Stimulated activated CD4-positive, alpha-beta T cell treated with anti-CD3 and anti-CD28 coated beads, TNF-alpha, amount 100 ng/mL, for 4 hours (primary cell): ENCODE measurements at places on chromosomes 6 and 20.

- no peak for DNase-seq
Measured at GRCh38 chr6:111618407-111618806, 12.7 kb upstream of the TRAF3IP2 start.

DNA sequence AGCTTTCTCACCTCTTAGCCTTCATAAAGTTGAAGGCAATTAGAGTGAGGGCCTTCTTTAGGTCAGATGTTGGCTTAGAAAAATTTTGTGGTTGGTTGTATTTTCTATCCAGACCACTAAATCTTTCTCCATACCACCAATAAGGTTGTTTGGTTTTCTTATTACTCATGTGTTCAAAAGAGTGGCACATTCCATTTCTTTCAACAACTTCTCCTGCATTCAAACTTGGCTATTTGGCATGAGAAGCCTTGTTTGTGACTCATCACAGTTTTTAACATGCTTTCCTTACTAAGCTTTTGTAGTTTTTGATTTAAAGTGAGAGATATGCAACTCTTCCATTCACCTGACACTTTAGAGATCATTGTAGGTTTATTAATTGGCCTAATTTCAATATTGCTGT, 949.6 kb downstream of the TBC1D32 start:
- DNase-seq, result no peak

DNA sequence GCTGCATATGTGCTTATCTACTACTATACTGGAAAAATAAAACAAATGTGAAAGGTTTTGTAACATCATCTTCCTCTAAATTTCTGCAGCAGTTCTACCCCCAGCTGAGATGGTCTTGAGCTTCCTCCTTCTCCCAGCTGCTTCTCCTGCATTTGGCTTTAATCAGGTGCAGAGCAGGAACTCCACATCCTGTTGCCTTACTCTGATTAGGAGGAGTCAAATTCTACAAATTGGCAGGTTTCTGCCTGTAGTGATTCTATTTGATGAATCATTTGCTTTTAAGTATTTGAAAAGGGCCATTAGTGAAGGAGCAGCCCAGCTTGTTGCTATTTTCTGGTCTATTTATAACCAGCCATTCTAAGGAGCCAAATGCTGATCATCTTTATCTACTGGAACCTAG, 224.5 kb downstream of the GMDS start:
- no peak for DNase-seq

GRCh38 chr20:62822239-62822787, 5.5 kb downstream of the COL9A3 start:
- DNase-seq, result no peak

- DNase-seq, result no peak
Measured at GRCh38 chr6:14964556-14965270, 281.2 kb upstream of the JARID2 start.

DNA sequence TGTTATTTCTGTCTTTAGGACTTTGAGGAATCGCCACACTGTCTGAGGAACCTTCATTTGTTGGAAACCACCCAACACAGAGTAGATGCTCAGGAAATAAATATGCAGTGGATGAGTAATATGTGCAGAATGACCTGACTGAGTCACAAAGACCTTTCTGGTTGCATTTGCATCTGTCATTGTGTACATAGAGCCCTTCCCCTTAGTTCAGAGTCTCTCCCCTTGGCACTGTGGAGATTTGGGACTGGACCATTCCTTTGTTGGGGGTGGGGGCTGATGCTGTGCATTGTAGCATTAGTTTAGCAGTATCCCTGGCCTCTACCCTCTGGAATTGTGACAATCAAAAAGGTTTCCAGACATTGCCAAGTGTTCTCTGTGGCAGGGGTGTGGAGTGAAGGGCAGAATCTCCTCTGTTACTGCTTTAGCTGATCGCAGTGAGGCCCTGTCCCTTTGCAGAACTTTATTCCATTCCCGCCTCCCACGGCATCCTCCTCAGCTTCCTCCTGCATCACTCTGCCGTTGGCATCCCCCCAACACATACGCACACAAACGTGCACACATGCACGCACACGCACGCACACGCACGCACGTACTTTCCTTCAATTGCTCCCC, 64.5 kb downstream of the EYA2 start:
- no peak for DNase-seq

DNA sequence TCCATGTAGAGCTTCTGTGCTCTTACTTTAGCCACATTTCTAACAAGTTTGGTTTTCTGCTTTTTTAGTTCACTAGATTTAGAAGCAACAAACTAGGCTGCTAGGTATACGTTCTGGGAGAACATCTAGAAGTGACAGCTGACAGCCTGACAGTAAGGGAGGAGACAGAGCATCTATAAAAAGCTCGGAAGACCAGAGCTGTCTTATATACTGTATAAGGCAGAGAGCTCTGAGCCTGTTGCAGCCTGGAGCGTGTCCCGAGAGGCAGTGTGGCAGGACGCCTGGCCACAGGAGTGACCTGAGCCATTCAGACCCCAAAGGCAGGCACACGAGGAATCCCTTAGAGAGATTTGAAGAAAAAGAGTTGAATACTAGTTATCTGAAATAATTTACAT, 24.6 kb downstream of the PPP1R14C start:
- DNase-seq, result no peak
